CD4-positive, alpha-beta T cell treated with Interleukin-6 at 100 ng/mL for 8 hours (primary cell): ENCODE measurements at places on chromosomes 1 and 21.
A peak's percentile ranks its signal among the peaks of the same experiment; 100 is the strongest.

DNA sequence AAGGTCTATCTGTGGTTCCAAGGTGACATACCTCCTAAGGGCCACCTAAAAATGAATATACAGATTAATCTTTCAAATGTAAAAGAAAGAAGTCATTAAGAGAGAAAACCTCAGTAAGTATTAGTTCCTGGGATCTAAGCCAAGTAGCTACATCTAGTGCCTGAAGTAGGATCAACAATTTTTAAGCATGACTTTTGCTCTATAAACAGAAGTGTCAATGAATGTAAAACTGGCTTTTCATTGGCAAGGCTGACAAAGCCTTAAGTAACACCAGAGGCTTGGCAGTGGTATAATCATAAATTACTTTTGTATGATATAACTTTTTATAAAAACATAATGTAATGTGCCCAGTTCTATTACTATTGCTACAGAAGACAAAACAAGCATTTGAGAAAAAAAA is 12.2 kb upstream of the ACADM start:
- no peak for DNase-seq

DNA sequence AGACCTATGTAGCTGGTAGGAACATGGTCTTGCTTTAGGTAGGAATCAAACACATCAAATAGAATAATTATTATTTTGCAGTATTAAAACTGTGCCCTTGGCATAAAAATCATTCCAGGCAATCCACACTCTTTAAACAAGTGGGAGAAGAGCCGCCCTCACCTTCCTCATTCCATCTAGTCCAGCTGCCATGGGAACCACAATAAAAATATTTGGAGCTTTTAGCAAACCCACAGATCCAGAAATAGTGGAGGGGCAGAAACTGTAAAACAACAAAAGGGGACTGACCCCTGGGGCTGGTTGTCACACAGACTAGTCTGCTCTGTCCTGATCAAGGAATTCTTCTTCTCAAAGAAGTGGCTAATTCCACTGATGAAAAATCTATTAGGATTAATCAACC is 61.6 kb downstream of the PTPRC start:
- DNase-seq = no peak

- DNase-seq = no peak
Measured at GRCh38 chr1:35539824-35540261, 17.4 kb downstream of the KIAA0319L start.

DNA sequence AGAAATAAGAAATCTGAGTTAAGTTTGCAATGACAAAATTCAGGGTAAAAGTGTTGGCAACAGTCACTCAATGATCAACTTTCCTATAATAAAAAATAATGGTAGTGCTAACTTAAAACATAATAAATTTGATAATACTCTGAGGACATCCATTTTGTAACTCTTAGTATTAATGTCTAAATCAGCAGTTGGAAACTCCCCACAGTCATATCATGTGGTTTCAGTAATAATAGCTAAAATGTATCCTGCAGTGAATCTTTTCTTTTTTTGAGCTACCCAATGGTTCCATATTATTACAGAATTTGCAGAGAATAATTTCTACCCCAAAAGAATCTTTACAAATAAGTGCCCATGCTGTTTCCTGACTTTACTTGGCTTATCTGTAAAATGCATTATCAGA is 286.7 kb downstream of the PTPRC start:
- no peak for DNase-seq

DNA sequence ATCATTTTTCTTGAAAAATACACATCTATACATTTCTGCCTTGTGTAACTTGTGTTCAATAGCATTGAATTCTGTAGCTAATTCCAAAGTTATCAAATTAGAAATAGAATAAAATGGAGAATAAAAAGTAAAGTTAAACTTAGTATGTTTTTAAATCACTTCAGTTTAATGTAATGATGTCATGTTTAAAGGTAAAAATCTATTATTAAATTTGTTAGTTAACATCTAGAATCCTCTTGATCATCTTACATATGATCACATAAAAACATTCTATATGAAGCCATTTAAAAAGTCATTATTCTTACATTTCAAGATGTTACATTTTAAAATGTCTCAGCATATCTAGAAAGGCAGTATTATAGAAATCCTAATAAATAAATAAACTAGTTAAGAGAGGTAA is 1163.2 kb downstream of the PLA2G4A start:
- no peak for DNase-seq

DNA sequence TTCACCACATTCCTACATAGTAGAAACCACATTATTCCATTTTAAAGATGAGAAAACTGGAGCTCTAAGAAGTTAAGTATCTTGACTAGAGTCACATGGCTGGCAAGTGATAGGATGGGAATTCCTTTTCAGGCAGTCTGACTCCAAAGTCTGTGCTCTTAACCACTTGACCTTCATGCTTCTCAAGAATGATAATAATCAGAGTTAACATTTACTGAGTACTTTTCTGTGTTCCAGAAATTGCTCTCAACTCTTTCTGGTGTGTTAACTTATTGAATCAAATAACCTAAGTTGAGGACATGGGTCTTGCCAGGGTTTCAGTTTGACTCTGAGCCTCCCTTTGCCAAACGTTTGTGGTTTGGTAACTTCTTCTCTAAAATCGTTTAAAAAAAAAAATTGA is 169.4 kb downstream of the RASAL2 start:
- DNase-seq = no peak

GRCh38 chr1:215899901-215900300 is 332.8 kb downstream of the KCTD3 start:
- DNase-seq = no peak

- no peak for DNase-seq
Measured at GRCh38 chr1:228037401-228038386, 30.9 kb downstream of the WNT3A start.

GRCh38 chr21:34011660-34012059 is 61.7 kb upstream of the MRPS6 start:
- DNase-seq = no peak

DNA sequence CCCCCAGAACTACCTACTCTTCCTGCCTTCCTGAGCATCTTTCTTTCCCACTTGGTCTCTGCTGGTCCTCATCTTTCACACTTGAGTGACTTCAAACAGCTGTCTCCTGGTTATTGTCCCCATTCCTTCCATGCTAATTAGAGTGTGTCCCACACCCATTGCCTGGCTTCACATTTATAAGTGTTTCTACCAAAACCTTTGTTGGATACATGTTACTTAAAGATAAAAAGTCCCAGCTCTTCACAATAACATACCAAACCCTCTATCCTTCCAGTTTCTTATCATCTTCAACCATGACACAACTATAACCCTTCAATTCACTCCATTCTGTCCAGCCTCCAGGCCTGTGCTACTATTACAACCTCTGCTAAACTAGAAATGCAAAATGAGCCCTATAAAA is 41.0 kb downstream of the VCAM1 start:
- DNase-seq = no peak

GRCh38 chr1:167404161-167404888 is 114.0 kb downstream of the CD247 start:
- DNase-seq = no peak

DNA sequence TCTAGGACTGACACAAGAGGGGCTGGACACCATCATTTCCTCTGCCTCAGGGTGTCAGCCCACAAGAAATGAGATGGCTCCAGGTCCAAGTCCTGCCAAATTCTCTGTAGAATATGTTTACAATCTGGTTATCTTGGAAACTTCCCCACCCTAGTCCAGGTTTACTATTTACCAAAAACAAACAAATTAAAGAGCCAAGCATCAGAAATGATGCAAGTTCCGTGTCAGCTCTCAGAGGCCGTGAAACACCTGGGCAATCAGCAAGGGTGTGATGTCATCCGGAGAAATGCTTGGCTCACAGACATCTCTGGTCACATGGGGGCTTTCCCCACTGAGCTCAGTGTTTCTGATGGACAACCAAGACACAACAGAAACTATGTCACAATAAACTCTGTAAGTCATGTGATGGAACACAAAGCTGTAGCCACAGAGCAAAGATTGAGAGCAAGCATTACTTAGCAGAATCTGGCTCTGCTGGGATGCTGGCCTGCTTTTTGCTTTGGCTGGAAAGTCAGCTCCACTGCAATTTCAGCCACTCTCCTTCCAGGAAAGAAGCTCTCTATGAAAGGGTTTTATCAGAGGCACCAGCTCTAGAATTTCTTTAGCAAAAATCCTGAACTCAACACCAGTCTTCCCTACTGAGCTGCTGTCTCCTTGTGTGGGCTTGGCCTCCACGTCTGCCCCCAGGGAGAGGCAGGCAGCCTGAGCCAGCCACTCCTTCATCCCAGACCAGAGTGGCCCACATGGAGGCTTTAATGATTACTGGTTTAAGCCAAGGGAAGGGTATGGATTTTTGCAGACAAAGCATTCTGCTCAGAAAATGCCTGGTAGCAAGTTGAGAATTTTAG is 55.9 kb downstream of the NENF start:
- DNase-seq = no peak

- no peak for DNase-seq
Measured at GRCh38 chr1:171940368-171940767, 99.1 kb downstream of the DNM3 start.

GRCh38 chr1:55670331-55671082 is 455.3 kb upstream of the USP24 start:
- DNase-seq = no peak

- no peak for DNase-seq
Measured at GRCh38 chr1:65435987-65436386, 15.5 kb downstream of the LEPR start.

GRCh38 chr21:45487891-45488600 is 54.2 kb downstream of the SLC19A1 start:
- DNase-seq = no peak

DNA sequence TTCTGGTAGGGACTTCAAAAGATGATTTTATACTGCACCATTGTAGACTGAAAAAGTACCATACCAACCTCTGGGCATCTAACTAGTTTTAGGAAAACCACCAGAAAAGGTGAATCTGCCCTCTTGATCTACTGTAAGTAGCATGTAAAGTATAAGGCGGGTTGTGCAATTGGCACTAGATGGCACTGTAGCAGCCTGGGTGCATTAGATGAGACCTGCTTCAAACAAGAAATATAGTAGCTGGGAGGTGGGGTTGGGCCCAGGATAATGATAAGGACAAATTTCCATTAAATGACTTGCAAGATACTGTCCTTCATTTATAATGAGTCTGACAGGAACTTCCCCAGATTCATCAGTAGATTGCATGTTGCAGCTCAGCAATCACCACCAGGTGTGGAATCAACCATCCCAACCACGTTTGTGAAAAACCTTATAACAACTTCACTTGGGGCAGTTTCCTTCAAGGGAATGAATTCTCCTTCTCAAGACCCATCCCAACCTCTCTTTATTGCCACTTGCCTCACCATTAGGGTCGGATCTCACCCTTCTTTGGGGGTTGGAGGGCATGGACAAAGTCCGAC is 37.3 kb upstream of the IL10 start:
- DNase-seq = peak; percentile 52

GRCh38 chr1:8629241-8630091 is 188.0 kb downstream of the RERE start:
- peak; percentile 5 for DNase-seq

DNA sequence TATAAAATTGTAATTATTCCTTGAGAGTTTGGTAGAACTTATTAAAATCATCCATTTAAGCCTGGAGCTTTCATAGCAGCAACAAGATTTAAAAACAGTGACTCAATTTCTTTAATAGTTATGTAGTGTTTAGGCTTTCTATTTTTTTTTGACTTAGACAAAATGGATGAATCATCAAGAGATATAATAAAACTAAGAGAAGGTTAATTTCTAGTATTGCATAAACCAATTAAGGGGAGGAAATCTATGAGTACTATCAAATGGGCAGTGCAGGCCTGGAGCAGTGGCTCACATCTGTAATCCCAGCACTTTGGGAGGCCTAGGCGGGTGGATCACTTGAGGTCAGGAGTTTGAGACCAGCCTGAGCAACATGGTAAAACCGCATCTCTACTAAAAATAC is 416.3 kb upstream of the USP24 start:
- DNase-seq = no peak

GRCh38 chr1:72485801-72486200 is 203.5 kb upstream of the NEGR1 start:
- no peak for DNase-seq

DNA sequence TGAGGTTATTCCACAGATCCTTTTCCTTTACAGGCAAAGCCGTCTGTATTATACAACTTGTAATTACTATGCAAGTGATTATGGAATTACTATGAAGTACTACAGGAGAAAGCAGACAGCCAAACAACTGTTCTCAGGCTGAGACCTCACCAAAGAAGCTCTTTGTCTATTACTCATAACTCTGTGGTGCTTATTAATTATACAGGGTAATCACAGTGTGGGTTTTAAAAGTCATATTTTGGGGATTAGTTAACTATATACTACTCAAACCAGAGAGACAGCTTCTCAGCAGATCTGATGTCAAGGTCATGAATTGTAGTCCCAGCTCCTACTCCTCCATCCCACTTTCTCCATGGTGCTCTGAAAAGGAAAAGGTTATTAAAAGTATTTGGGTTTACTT is 49.6 kb downstream of the CTTNBP2NL start:
- no peak for DNase-seq
